Right atrium auricular region (tissue), 2 donors: ENCODE measurements at places on chromosomes 5 and 9. TPM values are rescaled to one million over a fixed set of nuclear protein-coding genes. Genes with fewer than 3 reads are reported as not detected.

DNA sequence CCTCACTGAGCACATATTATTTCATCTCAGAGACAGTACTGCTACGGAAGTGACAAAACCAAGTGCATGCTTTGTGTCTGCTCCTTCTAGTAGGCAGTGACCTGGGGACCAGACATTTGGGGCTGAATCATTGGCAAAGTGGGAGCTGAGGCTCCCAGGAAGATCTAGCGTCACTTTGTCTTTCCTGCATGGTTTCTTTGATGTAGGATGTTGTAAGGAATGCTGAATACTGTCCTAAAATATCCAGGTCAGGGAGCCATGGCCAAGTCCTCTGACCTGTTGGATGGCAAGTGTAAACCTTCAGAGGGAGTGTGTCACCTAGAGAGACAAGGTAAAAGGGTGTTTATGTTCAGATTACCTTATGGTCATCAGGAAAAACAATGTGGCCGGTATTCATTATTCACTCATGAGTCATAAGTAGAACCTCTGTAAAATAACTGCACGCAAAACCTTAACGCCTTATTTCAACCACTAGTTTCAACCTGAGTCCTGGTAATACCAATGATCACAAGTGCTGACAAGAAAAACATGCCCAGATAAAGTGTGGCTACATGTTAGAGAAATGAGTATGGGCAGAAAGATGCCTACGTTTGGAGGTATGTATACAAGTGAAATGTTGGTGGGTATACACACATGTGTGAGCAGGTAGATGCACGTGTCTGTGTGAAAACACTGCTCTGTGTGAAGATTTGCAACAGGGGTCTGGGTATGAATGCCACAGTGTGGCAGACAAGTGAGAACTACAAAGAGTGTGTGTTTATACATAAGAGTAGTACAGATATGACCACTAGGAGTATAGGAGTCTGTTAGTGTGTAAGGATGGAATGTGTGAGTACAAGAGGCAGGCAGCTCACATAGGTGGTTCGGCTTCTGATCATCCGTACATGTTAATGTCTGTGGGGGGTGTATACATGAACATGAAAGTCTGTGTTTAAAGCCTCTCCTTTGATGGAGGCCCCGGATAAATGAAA, 263.9 kb downstream of the SPOCK1 start:
- H3K27me3 ChIP-seq, result no peaks in the 10 kb centered on the region
- no peaks in the 10 kb centered on the region for H3K4me1 ChIP-seq
- H3K4me3 ChIP-seq, result no peak overlapping the region
- no peak for DNase-seq
- H3K27ac ChIP-seq, result no peak overlapping the region

- H3K4me1 ChIP-seq, result no peaks in the 10 kb centered on the region
- no peak overlapping the region for H3K27ac ChIP-seq
- DNase-seq, result no peak
- no peaks in the 10 kb centered on the region for H3K27me3 ChIP-seq
- H3K4me3 ChIP-seq, result no peak overlapping the region
These were observed 113.5 kb downstream of the NREP start for GRCh38 chr5:111643499-111643898.

DNA sequence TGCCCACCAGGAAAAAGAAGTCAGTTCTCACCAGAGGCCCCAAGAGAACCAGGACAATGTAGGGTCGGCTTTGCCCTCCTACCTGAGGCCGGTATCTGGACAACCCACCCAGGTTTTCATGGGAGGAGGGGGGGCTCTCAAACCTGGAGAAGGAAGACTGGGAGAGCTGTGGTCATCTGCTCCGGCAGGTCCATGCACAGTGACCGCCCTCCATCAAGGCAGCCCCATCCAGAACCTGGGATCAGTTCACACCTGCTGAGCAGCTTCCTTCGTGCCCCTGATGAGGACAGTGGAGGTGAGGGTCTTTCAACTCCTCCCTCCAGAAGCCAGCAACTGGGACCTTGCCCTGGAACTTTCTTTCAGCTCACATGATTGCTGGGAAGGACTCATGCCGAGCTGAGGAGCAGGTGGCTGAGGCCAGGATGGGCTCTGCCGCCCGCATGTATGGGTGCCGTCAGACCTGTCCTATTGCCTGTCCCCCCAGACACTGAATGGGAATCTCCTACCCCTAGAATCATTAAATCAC, 20.8 kb upstream of the FIBCD1 start:
- H3K4me1 ChIP-seq, result peaks cover 10% of the 10 kb centered on the region
- H3K36me3 ChIP-seq, result no peaks in the 10 kb centered on the region
- H3K27me3 ChIP-seq, result no peaks in the 10 kb centered on the region
- H3K4me3 ChIP-seq, result no peak overlapping the region

CORO2A gene
- total RNA-seq, result 0.39 TPM
